Stimulated activated CD8-positive, alpha-beta memory T cell treated with anti-CD3 and anti-CD28 coated beads, Interleukin-15, amount 100 ng/mL, for 48 hours (primary cell): ENCODE measurements at places on chromosomes 5 and 9.

GRCh38 chr5:73170522-73170921 lies 2.5 kb upstream of the TMEM174 start:
- no peak for DNase-seq

GRCh38 chr9:81626511-81626910 lies 62.8 kb downstream of the TLE1 start:
- DNase-seq, result no peak

- DNase-seq, result no peak
These were observed 59.6 kb downstream of the COL15A1 start for GRCh38 chr9:99003308-99003707.

- no peak for DNase-seq
These were observed 28.4 kb downstream of the SPZ1 start for GRCh38 chr5:80348171-80348570.

DNA sequence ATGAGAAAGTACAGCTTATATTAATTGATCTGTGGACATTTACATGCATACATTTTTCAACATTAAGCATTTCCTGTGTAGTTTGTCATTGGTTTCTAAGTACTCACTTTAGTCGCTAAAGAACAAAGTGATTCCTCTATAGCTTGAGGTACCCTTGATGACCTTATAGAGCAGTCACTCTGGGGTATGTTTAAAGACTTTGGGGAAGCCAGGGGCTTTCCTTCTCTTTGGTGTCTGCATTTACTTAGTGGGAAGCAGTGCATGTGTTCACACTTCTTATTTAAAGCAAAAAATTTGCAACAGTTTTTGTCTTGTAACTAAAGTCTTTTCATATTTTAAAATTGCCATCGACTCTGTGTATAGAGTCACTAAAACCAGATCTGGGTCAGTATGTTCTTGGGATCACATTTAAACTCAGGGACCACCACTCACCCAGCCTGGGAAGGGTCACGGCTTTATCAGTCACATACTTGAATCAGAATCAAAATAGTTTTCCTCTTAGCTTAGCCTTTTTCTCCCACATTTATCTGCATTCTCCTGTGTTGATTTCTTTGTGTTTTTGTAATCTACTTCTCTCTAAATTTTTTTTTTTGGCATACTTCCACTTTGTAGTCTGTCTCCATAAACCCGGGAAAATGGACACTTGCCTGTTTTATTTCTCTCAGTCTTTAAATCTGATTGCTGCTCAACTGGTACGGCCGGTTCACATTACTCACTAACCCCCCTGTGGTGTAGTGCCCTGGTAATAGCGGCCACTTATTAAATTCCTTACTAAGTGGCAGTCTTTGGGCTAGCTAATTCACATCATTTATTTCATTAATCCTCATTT lies 143.9 kb upstream of the FBN2 start:
- DNase-seq, result no peak
